Activated naive CD8-positive, alpha-beta T cell treated with anti-CD3 and anti-CD28 coated beads, Interleukin-2, amount 50 U/mL, for 24 hours (primary cell): ENCODE measurements at places on chromosomes 1 and 21.

GRCh38 chr1:75745276-75745675, 20.8 kb downstream of the ACADM start:
- DNase-seq: no peak

DNA sequence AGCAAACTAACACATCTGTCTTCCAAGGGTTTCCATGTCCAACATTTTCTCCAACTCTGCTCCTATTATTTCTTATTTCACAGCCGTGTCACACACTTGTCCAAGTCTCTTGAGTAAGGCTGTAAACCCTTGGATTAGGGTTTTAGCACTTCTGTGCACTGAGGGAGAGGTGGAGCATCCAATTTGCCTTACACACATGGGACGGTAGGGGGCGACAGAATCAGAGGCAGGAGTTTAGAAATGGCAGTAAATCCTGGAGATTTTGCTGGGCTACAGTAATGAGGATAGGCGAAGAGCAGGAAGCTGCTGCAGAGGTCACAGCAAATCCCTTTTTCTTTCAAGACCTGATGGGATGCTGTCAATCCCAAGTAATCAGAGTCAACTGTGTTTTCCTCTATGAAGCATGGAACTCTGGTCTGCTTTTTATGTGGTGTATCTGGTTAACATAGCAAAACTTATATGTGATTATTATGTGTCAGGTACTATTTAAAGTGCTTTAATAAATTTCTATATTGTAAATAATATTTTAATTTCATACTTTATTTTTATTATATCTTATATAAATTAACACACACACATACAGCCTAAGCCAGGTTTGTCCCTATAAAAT, 15.4 kb upstream of the LCE5A start:
- peak; percentile 45 for DNase-seq

GRCh38 chr1:241356187-241356518, 852 bp downstream of the RGS7 start:
- DNase-seq: no peak

- no peak for DNase-seq
Measured at GRCh38 chr1:65260851-65261473, 48.4 kb upstream of the DNAJC6 start.

DNA sequence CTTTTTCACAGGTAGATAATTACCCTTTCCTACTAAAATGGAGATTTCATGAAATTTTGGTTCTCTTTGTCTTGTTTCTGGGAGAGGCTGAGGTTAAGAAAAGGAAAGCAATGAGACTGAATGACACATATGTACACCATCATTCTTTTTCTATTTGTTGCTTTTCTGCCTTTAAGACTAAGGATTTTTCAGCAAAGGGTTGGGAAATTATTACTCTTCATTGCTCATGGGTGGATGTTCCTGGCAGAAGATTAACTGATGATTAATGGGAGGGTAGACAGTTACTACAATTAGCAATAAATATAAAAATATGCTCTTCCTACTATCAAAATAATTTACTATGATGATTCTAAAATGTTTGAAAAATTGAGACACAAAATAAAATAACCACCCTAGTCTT, 316.5 kb upstream of the USP24 start:
- no peak for DNase-seq

DNA sequence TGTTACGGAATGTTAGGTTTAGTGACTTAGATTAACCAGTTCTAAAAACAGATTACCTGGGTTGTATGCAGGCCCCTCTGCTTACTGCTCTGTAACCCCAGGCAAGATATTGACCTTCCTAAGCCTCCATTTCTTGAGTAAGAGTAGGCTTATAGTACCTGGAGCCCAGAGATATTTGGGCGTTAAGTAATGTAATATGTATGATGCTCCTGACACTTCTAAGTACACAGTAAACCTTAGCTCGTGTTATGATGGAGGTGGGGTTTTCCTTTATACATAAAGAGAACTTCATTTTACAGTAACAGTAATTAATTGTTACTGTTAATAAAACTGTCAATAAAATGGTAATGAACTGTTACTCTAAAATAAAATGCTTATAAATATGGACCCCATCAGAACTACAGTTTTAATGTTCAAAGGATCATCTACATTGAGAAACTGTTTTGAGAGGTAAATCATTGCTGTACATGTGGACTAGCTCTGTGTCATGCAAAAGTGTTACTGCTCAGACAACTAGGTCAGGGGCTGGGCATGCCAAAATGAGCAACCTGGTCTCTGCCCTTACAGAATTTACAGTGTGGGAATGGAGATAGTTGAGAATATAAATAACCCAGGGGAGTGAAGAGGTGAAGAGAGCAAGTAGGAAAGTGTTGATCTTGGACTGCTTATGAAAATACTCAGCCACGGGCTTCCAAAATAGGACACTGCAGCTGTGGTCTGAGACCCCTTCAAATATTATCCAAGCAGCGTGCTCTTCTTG, 26.6 kb downstream of the LRRC8C start:
- DNase-seq: no peak

DNA sequence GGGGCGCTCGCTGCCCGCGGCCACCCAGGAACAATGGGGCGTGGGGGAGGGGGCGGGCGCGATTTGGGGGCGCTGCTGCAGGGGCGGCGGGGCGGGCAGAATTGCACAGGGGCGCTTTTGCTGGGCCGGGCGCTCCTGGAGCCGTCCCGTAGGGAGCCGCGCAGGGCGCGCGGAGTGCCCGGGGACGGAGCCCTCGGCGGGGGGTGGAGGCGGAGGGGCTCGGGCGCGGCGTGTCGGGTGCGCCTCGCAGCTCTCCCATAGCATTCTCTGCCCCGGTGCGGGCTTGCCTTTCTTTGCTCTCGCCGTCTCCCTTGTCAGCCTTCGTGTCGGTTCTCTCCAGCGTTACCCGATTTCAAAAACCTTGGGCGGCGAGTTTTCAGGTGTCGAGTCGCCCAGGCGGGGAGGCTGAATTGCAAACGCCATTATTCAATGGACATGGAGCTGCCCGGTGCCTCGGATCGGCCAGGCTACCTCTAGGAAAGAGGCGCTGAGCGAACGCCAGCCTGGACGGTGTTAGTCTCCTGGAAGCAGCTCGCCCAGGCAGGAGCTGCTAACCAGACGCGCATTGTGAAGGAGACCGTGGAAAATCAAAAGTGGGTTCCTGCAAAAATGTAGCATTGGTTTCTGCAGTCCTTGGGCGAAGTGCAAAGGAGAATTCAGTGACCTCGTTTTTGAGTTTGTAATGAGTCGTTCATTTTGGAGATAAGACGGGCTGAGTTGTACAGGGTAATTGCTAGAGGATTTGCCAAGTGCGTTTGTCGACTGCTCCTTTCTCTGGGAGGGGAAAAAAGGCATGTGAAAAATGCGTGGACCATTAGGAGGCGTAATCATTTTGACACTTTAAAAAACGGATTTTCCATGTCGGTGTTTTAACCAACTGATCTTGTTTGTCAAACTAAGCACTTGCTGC, 626 bp downstream of the CXADR start:
- DNase-seq: peak; percentile 19

GRCh38 chr1:9424261-9424660, 115.0 kb upstream of the SLC25A33 start:
- no peak for DNase-seq
